ENCODE measurements at places on chromosomes 6 and 20.

DNA sequence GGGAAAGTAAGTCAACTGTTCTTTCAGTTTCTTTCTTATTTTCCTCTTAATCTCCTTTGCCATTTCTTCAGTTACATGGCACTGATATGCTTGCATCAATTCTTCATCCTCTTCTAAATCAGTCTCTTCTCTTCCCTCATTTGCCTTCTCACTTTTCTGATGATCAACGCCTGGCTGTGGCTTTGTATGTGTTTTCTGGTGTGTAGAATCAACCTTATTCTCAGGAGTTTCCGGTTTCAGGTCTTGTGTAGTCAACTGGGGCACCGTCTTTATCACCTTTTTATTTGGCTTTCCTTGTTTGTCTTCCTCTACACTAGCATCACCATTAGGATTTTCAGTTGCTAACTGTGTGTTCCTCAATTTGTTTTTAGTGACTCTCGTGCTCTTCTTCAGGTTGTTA is 31.6 kb downstream of the AHI1 start:
- DNase-seq, result no peak

DNA sequence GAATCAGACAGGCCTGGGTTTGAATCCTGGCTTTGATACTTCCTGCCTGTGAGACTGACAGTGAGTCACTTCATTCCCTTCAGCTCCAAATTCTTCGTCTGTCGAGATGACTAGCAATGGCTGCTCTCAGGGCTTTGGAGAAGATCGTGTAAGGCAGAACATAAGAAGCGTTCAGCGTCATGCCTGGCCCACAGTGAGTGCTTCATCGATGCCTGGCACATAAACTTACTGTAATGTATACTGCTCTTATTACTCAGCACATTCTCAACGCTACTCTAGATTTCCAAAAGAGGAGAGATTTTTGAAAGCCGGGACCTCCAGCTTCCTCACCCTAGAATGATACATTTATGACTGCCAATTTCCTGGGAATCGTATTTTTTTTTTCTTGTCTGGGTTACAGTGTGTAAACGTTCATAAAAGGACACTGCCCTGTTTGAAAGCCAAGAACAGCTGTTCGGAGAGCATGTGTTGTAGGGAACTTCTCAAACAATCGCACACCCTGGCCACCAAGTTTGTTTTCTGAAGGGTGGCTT is 16.2 kb upstream of the BCAS1 start:
- no peak for DNase-seq

- no peak for DNase-seq
Measured at GRCh38 chr6:152301021-152301764, 336.0 kb downstream of the SYNE1 start.

DNA sequence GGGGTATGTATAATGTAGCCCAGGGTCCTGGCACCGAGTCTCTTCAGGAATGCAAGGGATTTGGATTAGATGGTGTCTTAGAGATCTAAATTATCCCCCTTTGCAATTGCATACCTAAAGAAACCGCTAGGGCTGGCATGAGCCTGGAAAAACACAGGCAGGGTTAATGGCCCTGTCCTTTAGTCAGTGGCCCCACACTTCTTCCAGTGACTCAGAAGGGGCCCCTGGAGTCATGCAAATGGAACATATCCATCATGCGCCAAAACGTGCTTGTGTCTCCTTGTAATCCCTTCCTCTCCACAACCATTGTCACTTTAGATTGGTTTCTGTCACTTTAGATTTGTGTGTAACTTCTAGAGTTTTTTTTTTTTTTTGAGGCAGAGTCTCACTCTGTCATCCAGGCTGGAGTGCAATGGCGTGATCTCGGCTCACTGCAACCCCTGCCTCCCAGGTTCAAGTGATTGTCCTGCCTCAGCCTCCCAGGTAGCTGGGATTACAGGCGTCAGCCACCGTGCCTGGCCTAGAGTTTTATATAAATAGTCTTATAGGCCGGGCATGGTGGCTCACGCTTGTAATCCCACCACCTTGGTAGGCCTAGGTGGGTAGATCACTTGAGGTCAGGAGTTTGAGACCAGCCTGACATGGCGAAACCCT is 8.7 kb upstream of the MYBL2 start:
- DNase-seq, result no peak

DNA sequence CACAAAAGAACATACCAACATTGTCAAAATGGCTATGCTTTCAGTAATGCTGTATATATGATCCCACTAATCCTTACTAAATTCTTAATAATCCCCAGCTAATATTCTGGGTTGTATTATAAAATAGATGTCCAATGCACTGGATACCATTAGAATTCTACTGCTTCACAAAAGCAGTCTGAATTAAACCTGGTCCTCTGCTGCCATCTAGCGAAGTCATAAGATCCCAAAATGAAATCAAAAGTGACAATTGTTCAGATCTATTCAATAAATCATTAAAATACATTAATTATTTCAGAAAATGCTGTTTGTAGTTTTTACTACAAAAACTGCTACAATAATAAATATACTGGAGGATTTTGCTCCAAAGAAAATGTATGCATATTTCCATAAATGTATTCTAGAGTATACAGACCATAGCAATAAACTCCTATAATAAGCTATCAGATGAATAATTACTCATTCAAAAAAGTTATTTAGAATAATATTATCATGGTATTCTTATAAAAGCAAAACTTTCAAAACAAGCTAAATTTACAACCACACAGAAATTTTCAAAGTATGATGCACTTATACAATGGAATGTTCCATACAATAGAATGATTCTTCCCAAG is 92.6 kb downstream of the RNGTT start:
- peak; percentile 45 for DNase-seq

DNA sequence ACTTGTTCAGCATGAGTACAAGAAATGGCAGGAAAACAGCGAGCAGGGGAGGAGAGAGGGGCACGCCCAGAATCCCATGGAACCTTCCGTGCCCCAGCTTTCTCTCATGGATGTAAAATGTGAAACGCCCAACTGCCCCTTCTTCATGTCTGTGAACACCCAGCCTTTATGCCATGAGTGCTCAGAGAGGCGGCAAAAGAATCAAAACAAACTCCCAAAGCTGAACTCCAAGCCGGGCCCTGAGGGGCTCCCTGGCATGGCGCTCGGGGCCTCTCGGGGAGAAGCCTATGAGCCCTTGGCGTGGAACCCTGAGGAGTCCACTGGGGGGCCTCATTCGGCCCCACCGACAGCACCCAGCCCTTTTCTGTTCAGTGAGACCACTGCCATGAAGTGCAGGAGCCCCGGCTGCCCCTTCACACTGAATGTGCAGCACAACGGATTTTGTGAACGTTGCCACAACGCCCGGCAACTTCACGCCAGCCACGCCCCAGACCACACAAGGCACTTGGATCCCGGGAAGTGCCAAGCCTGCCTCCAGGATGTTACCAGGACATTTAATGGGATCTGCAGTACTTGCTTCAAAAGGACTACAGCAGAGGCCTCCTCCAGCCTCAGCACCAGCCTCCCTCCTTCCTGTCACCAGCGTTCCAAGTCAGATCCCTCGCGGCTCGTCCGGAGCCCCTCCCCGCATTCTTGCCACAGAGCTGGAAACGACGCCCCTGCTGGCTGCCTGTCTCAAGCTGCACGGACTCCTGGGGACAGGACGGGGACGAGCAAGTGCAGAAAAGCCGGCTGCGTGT is 11.6 kb downstream of the TNFAIP3 start:
- DNase-seq, result peak; percentile 27
